Liver (tissue), 10 donors: ENCODE measurements at places on chromosomes 13 and 19. TPM values are rescaled to one million over a fixed set of nuclear protein-coding genes. Genes with fewer than 3 reads are reported as not detected.
A peak's percentile ranks its signal among the peaks of the same experiment; 100 is the strongest.

DNA sequence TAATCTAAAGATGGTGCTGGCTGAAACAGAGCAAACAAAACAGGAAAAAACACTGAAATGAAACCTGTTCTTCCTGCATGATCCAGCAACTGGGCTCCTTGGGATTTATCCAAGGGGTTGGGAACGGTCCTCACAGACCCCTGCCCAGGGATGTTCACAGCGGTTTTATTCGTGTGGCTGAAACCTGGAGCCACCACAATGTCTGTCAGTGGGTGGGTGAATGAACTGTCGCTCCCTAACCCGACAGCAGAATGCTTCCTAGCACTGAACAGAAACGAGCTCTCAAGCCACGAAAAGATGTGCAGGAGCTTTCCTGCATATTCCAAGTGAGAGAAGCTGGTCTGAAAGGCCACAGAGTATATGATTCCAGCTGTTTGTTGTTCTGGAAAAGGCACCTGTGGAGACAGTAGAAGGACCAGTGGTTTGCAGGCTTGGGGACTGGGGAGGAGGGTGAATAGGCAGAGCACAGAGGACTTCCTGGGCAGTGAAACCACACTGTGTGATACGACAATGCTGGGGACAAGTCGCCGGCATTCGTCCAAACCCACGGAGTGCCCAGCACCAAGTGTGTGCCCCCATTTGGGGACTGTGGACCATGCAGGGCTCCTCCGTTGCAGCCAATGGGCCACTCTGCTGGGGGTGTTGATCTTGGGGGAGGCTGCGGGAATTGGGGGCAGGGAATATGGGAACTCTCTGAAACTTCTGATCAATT lies 73.9 kb downstream of the TEX29 start:
- H3K36me3 ChIP-seq, result no peaks in the 10 kb centered on the region
- no peak overlapping the region for H3K4me3 ChIP-seq
- DNase-seq, result peak; percentile 16
- H3K27me3 ChIP-seq, result no peaks in the 10 kb centered on the region
- no peak overlapping the region for H3K27ac ChIP-seq
- no peaks in the 10 kb centered on the region for H3K4me1 ChIP-seq

- H3K4me1 ChIP-seq, result peaks cover 6% of the 10 kb centered on the region
- peak; percentile 59 for DNase-seq
- H3K27ac ChIP-seq, result no peak overlapping the region
- H3K36me3 ChIP-seq, result no peaks in the 10 kb centered on the region
- H3K27me3 ChIP-seq, result no peaks in the 10 kb centered on the region
- no peak overlapping the region for H3K4me3 ChIP-seq
Measured at GRCh38 chr19:2315818-2316353, 7.9 kb upstream of the LINGO3 start.

- H3K27me3 ChIP-seq, result no peaks in the 10 kb centered on the region
- no peak overlapping the region for H3K4me3 ChIP-seq
- no peaks in the 10 kb centered on the region for H3K36me3 ChIP-seq
- peak overlapping the region; percentile 96 for H3K27ac ChIP-seq
Measured at GRCh38 chr19:18304208-18304457, 18.7 kb downstream of the LSM4 start.

GRCh38 chr19:5935473-5936291 lies 21.6 kb downstream of the CAPS start:
- H3K4me1 ChIP-seq, result peaks cover 15% of the 10 kb centered on the region
- no peak overlapping the region for H3K4me3 ChIP-seq
- no peak for DNase-seq
- H3K27me3 ChIP-seq, result no peaks in the 10 kb centered on the region

DNA sequence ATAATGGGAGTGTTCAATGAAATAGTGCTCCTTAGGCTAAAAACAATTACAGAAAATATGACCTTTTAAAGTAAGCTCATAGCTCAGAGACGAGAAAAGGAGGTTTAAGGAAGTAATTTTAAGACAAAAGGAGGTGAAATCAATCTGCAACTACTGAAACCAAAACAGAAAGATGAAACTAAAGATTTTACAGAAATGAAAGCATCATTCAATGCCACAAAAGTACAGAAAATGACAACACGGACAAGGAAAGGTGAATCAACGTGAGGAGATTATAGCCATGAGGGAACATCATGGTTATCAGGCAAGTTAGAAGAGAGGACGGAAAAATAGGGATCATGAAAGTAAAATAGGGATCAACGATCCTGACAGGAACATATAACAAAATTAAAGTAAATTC lies 745.2 kb downstream of the PCDH17 start:
- no peaks in the 10 kb centered on the region for H3K27me3 ChIP-seq
- no peaks in the 10 kb centered on the region for H3K36me3 ChIP-seq

GRCh38 chr13:25178070-25178469 lies 6.0 kb upstream of the AMER2 start:
- H3K36me3 ChIP-seq, result no peaks in the 10 kb centered on the region
- H3K27ac ChIP-seq, result no peak overlapping the region
- no peaks in the 10 kb centered on the region for H3K4me1 ChIP-seq
- H3K4me3 ChIP-seq, result no peak overlapping the region

DNA sequence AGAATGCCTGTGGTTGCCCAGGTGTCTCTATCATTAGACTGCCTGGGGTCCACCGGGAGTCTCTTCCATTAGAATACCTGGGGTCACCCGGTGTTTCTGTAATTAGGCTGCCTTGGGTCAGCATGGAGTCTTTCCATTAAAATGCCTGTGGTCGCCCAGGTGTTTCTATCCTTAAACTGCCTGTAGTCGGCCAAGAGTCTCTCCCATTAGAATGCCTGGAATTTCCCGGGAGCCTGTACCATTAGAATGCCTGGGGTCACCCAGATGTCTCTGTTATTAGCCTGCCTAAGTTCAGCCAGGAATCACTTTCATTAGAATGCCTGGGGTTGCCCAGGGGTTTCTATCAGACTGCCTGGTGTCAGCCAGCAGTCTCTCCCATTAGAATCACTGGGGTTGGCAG lies 1492.8 kb downstream of the UQCRFS1 start:
- H3K4me1 ChIP-seq, result no peaks in the 10 kb centered on the region
- no peaks in the 10 kb centered on the region for H3K36me3 ChIP-seq
- H3K4me3 ChIP-seq, result no peak overlapping the region
- DNase-seq, result no peak
- no peaks in the 10 kb centered on the region for H3K27me3 ChIP-seq
- H3K27ac ChIP-seq, result no peak overlapping the region

- no peak overlapping the region for H3K4me3 ChIP-seq
- H3K27me3 ChIP-seq, result no peaks in the 10 kb centered on the region
- no peak for DNase-seq
- H3K4me1 ChIP-seq, result peaks cover 22% of the 10 kb centered on the region
- H3K36me3 ChIP-seq, result peaks cover 8% of the 10 kb centered on the region
Measured at GRCh38 chr13:48251611-48252081, 18.6 kb downstream of the ITM2B start.

DNA sequence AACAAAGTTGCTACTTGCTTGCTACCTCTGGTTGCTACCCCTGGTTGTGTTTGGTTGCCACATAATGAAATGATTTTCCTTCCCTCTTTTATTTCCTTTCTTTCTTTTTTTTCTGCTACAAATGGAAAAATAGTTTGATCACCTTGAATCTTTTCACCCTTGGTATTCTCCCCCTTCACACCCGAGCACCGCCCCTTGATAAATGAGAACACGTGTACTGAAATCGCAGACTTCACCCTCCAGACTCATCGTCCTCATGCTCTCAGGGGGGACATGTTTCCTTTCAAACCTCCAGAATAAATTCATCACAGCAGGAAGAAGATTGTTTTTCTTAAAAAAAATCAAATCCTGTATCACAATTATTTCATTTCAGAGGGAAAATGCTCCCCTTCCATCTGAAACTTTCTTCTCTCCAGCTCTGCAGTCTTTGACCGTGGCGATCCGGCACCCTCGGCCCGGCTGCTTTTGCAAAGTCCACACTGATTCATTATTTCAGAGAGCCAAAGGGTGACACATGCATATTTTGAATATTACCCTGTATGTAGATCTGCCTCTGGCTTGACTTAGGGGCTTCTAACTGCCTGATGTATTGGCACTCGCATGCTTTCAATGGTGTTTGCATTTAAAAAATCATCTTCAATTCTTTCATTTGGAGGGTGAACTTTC lies 222.6 kb upstream of the MAB21L1 start:
- no peak overlapping the region for H3K4me3 ChIP-seq
- H3K27me3 ChIP-seq, result no peaks in the 10 kb centered on the region
- no peaks in the 10 kb centered on the region for H3K4me1 ChIP-seq
- DNase-seq, result no peak

DNA sequence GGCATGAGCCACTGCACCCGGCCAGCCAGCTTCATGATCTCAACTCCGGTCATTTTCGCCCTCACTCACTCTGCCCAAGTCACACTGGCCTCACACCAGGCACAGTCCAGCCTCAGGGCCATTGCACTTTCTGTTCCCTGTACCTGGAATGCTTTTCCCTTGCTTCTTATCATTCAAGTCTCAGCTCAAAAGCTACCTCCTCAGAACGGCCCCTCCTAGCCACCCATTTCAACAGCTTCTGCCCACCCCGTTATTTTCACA lies 2.5 kb upstream of the TLE2 start:
- no peak for DNase-seq
- peaks cover 15% of the 10 kb centered on the region for H3K4me1 ChIP-seq
- no peak overlapping the region for H3K27ac ChIP-seq
- no peaks in the 10 kb centered on the region for H3K27me3 ChIP-seq
- no peaks in the 10 kb centered on the region for H3K36me3 ChIP-seq

DNA sequence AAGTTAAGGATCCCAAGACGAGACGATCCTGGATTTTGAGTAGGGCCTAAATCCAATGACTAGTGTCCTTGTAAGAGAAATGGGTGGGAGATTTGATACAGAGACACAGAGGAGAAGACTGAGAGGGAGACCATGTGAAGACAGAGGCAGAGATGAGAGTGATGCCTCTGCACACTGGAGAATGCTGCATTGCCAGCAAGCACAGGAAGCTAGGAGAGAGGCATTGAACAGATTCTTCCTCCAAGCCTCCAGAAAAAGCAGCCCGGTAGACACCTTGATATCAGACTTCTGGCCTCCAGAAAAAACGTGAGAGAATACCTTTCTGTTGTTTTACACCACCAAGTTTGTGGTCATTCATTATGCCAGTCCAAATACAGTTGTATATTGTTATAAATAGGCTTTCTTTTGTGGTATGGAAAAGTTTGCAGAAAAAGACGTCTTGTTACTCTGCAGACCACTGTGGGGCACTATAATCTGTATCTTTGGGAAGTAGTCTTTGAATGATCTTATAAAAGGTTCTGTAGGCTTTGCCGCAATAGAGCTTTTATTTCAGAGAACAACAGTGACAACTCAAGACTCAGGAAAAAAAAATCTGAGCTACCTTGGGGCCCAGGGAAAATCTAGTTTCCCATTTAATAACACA lies 17.9 kb upstream of the RFC3 start:
- H3K4me1 ChIP-seq, result no peaks in the 10 kb centered on the region
- H3K4me3 ChIP-seq, result peak overlapping the region; percentile 30
- no peak overlapping the region for H3K27ac ChIP-seq

- no peak overlapping the region for H3K27ac ChIP-seq
- no peak for DNase-seq
- peaks cover 14% of the 10 kb centered on the region for H3K4me1 ChIP-seq
- peak overlapping the region; percentile 38 for H3K4me3 ChIP-seq
Measured at GRCh38 chr19:43575955-43576878, 616 bp downstream of the PINLYP start.

GRCh38 chr19:5436106-5436947 lies 18.9 kb upstream of the ZNRF4 start:
- H3K4me3 ChIP-seq, result no peak overlapping the region
- no peak for DNase-seq
- H3K4me1 ChIP-seq, result no peaks in the 10 kb centered on the region
- no peaks in the 10 kb centered on the region for H3K27me3 ChIP-seq
- no peaks in the 10 kb centered on the region for H3K36me3 ChIP-seq
- no peak overlapping the region for H3K27ac ChIP-seq

- H3K4me1 ChIP-seq, result peaks cover 11% of the 10 kb centered on the region
- peak; percentile 54 for DNase-seq
- no peaks in the 10 kb centered on the region for H3K27me3 ChIP-seq
- peak within 1 kb of the TSS; percentile 87 for H3K4me3 ChIP-seq
Measured at GRCh38 chr19:34963573-34964406, at the start of gene ZNF792. TSS of gene ZNF792 (minus strand) at chr19:34964229. CDS start at chr19:34963662, 567 bp downstream.

DNA sequence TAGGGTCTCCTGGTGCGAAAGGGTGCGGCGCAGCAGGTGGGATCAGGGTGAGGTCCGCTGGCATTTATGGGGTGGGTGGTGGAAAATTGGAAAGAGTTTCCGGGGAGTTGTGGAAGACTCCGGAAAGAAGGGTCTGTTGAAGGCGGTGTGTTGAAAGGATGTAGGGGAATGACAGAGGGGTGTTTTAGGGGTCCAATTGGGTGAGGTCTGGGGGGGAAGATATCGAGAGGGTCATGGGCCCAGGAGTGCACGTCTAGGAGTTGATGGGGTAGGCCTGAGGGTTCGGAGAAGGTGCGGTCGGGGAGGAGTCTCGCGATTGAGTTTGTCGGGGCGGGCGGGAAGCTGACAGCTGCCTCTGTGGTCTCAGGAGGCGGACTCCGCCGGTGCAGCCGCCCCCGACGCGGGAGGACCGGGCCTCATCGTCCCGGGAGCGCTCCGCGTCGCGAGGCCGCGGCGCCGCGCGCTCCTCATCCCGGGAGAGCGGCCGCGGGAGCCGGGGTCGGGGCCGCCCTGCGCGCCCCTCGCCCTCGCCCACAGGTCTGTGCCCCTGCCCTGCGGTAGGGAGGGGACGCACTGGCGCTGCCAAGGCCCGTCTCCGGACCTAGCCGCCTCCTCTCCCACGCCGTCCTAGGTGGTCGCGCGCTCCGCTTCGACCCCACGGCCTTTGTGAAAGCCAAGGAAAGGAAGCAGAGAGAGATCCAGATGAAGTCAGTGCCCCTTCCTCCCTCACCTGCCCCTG lies 7.0 kb downstream of the PGLYRP1 start:
- H3K27me3 ChIP-seq, result no peaks in the 10 kb centered on the region
- no peak for DNase-seq
- no peak overlapping the region for H3K27ac ChIP-seq
- no peaks in the 10 kb centered on the region for H3K36me3 ChIP-seq
- peaks cover 24% of the 10 kb centered on the region for H3K4me1 ChIP-seq

DNA sequence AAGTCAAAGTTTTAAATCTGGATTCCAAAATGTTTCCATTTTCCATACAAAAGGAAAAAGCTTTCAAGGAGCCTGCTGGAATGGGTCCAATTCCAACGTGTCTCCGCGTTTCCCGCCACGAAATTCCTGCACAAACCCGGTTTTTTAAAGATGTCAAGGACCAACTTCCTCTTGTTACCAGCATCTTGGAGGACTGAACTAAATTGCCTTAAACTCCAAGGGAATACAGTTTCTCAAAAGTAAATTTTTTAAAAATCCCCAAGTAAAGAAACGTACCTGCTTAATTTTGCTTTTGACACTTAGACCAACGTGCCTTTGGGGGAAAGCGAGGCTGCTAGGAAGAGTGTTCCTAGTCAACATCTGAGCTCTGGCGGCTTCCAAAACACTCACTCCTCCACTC lies 12.3 kb upstream of the SOX1 start:
- peaks cover 16% of the 10 kb centered on the region for H3K4me1 ChIP-seq
- peaks cover 45% of the 10 kb centered on the region for H3K27me3 ChIP-seq
- H3K36me3 ChIP-seq, result no peaks in the 10 kb centered on the region
- DNase-seq, result no peak
- no peak overlapping the region for H3K4me3 ChIP-seq

Gene IZUMO4
- total RNA-seq, result 1.2 TPM

Gene OR7C1
- 0.14 TPM for total RNA-seq

Gene CXCL17
- not detected for total RNA-seq

Gene CBLC
- total RNA-seq, result 14.0 TPM

Gene ZNF284
- total RNA-seq, result 1.0 TPM

Gene LPAR2
- total RNA-seq, result 3.4 TPM
